ENCODE measurements at places on chromosomes 2 and 18.

DNA sequence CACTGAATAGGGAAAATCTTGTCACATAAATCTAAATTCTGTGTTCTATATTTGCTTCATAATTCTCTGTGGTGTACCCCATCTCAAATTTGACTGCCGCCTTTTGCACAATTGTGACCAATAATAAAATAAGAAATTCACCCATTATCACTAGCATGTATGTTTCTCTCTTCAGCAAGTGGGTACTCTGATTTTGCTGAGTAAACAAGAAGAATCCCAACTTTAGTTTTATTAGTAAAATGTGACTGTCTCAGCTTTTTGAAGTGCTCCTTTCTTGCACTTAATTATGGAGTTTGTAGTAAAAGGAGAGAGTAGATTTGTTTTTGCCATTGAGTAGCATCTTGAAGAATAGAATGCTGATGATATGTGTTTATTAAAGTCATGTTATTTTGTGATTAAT, 16.1 kb downstream of the ITPRID2 start:
- peaks cover 54% of the 10 kb centered on the region for H3K4me1 ChIP-seq
- peak overlapping the region; percentile 12 for H3K4me3 ChIP-seq
- peaks cover 91% of the 10 kb centered on the region for H3K36me3 ChIP-seq
- H3K27me3 ChIP-seq = no peaks in the 10 kb centered on the region
- peak overlapping the region; percentile 38 for H3K27ac ChIP-seq

DNA sequence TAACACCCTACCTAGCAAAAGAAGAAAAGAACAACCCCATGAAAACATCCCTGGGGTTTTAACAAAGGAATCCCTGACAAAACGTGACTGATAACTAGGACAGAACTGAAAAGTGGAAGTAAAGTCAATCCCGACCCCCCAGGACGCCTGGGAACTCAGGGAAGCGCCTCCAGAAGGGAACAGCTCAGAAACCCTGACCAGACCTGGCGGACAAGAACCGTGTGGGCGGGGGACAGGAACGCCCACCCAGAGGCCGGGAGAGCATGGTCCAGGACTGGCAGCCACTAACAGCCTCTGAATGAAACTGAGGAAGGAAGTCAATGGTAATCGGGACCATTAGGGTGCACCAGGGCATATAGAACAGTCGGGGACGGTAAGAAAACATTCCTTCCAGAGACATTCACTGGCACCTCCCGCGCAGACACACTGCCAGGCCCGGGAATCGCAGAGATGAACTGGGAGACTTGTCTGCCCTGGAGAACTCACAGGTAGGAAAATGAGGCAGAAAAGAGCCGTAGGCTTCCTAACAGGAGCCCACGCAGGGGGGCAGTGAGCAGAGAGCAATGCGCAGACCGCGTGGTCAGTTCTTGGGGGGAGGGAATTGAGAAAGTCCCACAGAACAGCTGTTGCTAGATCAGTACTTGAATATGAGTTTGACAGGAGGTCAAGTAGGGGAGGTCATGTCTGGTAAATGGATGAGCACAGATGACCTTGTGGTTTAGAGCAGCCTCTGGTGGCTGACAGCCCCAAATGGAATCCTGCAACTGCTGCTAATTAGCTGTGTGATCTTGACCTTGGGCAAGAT, 1.3 kb upstream of the TBC1D8 start:
- peak overlapping the region; percentile 78 for H3K4me3 ChIP-seq
- H3K27me3 ChIP-seq = no peaks in the 10 kb centered on the region
- H3K36me3 ChIP-seq = peaks cover 28% of the 10 kb centered on the region
- peaks cover 44% of the 10 kb centered on the region for H3K4me1 ChIP-seq

DNA sequence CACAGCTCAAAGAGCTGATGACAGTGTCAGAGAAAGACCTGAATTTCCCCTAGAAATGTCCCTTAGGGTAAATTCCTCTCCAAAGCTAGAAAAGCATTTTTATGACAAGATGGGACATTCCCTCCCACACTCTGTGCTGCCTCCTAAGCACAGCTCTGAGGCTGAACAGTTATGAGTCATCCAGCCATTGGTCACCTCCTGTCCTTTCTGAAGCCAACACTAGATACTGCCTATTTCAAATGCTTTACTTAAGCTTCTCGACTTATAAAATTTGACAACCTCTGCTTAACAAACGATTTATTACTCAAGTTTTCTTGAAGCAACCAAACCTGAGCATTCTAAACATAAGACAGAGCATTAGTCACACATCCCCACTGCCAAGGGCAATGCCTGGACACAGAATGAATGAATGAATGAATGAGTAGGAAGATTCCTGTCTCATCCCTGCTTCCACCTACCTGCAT, 35.4 kb downstream of the B4GALT6 start:
- no peaks in the 10 kb centered on the region for H3K4me1 ChIP-seq
- DNase-seq = peak; percentile 28
- H3K4me3 ChIP-seq = no peak overlapping the region
- no peak overlapping the region for H3K27ac ChIP-seq
- no peaks in the 10 kb centered on the region for H3K36me3 ChIP-seq

GRCh38 chr2:205034034-205034433, 488.8 kb downstream of the PARD3B start:
- H3K4me1 ChIP-seq = peaks cover 7% of the 10 kb centered on the region
- DNase-seq = no peak
- H3K36me3 ChIP-seq = no peaks in the 10 kb centered on the region
- no peak overlapping the region for H3K4me3 ChIP-seq
- no peak overlapping the region for H3K27ac ChIP-seq

DNA sequence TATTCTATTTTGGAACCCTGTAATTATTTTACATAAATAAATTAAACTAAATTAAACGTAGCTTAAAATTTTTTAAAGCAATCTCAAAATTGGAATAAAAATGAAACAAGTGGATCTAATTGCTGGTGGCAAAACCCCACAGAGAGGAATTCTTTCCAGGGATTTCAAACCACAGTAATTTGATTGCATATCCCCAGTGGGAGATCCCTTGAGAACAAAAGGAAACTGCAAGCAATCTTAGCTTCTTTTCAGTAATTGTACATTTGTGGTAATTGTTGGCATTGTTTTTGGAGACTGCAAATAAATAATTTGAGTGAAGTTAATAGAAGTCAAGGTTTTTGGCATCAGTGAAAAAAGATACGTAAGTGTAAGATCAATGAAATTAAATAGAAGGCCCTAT, 58.7 kb upstream of the MYCN start:
- no peak overlapping the region for H3K4me3 ChIP-seq
- H3K27ac ChIP-seq = no peak overlapping the region
- no peaks in the 10 kb centered on the region for H3K4me1 ChIP-seq
- no peaks in the 10 kb centered on the region for H3K36me3 ChIP-seq

GRCh38 chr2:88177556-88177955, 7.4 kb downstream of the THNSL2 start:
- H3K27me3 ChIP-seq = peaks cover 50% of the 10 kb centered on the region
- no peaks in the 10 kb centered on the region for H3K36me3 ChIP-seq
- no peaks in the 10 kb centered on the region for H3K4me1 ChIP-seq
- H3K27ac ChIP-seq = no peak overlapping the region

DNA sequence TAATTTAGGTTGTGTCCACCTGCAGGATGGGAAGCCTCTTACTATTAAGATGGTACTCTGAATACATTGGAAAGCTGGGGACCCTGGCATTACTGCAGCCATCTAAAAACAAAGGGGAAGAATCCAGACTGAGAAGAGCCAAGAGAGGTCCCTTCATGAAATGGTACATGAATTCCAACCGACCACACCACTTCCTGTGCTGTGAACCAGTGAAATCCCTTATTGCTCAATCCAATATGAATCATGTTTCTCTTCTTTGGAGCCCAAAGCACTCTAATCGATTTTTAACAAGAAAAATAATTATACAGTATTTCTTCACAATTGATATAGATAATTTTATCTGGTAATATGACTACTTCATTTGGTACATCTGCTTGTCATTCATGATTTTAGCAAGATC, 479.7 kb upstream of the RAB6C start:
- H3K4me3 ChIP-seq = no peak overlapping the region
- H3K27me3 ChIP-seq = no peaks in the 10 kb centered on the region
- no peak for DNase-seq
- H3K36me3 ChIP-seq = no peaks in the 10 kb centered on the region
- no peaks in the 10 kb centered on the region for H3K4me1 ChIP-seq

DNA sequence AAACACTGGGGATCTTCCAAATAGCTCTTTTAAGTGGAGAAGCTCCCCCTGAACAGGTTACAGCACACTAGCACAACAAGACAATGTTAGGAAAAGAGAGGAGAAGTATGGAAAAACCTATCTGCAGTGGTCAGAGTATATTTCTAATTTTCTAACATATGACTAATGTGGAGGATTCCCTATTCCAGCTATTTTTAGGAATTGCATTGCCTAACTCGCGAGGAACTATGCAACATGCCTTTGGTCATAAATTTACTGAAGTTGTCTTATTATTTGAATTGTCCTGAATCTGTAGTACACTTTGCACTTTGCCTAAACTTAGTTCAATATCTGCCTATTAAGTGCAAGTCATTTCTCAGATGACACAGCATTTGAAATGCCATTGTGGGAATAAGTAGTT, 381.4 kb downstream of the CCDC85A start:
- H3K27ac ChIP-seq = no peak overlapping the region
- no peak for DNase-seq
- no peak overlapping the region for H3K4me3 ChIP-seq
- no peaks in the 10 kb centered on the region for H3K4me1 ChIP-seq

GRCh38 chr2:212423089-212423488, 115.5 kb downstream of the ERBB4 start:
- peaks cover 2% of the 10 kb centered on the region for H3K4me1 ChIP-seq
- DNase-seq = no peak
- H3K36me3 ChIP-seq = no peaks in the 10 kb centered on the region
- no peak overlapping the region for H3K27ac ChIP-seq

- no peak overlapping the region for H3K4me3 ChIP-seq
- DNase-seq = no peak
- no peaks in the 10 kb centered on the region for H3K36me3 ChIP-seq
- no peaks in the 10 kb centered on the region for H3K27me3 ChIP-seq
- H3K4me1 ChIP-seq = no peaks in the 10 kb centered on the region
- H3K27ac ChIP-seq = no peak overlapping the region
Measured at GRCh38 chr18:70015127-70015526, 67.5 kb upstream of the CD226 start.

DNA sequence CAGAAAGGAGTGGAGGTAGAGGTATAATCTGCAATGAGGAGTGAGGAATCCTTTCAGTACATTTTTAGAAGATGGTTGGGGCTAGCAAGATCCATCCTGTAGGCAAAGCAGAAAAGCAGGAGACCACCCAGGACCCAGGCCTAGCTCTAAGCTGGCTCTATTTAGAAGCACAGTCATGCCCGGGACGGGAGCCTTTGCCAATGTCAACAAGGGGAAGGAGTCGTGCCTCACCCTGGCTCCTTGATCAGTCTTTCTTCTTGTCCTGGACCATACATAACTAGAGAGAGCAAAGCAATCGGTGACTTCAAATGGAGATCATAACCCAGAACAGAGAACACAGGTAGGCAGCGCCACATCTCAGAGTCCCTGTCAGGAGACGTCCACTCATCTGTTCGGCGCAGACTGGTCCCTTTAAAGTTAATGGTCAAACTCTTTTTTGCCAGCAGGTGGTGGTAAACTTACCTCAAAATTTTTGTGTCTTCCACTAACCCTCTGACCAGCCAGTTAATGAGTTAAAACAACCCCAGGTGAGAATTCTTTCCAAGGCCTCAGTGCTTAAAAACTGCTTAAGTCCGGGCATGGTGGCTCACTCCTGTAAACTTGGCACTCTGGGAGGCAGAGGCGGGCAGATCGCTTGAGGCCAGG, 8.0 kb downstream of the MC5R start:
- peaks cover 54% of the 10 kb centered on the region for H3K27me3 ChIP-seq
- H3K36me3 ChIP-seq = no peaks in the 10 kb centered on the region
- H3K27ac ChIP-seq = no peak overlapping the region
- H3K4me3 ChIP-seq = no peak overlapping the region

DNA sequence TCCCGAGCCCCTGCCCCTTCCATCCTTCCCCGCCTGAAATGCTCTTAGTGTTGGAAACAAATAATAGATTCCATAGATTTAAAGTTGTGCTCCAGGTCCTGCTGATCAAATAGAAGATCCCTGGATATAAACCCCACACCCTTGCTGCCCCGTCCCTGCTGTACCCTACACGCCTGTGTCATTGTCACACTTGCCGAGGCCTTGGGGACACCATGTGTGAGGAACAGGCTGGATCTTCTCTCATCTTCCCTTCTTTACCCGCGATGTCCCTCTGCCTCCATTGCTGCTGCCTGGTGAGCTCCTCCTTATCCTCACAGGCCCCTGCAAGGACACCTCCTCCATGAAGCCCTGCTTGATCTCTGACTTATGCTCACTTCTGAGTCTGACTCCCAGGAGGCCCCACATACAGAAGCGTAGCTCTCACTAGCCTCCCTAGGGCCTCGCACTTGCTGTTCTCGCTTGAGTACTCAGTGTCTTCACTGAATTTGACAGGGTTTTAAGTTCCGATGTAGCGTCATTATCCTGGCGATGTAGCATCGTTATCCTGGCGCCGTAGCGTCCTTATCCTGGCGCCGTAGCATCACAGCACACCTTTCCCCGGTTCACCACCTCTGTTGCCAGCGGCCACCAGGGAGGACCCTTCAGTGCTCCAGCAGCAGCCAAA, 221.9 kb downstream of the NDUFA10 start:
- no peak overlapping the region for H3K27ac ChIP-seq
- H3K36me3 ChIP-seq = no peaks in the 10 kb centered on the region
- no peaks in the 10 kb centered on the region for H3K4me1 ChIP-seq
- DNase-seq = no peak

DNA sequence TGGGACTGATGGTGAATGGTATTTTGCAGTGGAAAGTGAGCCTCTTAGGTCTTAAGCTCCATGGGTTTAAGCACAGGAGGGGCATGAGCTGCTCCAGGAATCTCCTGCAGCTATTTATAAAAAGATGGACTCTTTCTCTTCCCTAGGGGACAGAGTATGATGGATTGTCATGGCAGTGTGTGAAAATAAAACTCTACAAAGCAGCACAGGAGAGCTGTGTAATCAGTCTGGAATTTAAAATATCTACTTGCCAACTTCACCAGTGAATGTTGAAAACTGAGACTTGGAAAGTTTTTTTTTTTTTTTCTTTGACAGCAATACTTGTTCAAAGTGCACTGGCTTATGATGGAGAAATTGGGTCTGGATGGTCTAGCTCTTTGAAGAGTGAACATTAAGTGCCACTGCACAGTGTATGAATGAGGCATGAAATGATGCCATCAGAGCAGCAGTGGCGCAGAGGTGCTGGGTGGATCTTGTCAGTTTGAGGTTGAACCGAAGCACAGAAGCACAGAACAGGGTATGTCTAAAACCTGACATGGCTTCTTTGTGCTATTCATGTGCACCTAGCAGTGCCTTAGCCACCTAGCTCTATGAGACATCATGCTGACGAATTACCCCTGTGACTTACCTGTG, 245.4 kb downstream of the PTPRM start:
- no peak for DNase-seq
- no peak overlapping the region for H3K4me3 ChIP-seq
- peaks cover 14% of the 10 kb centered on the region for H3K4me1 ChIP-seq
- no peaks in the 10 kb centered on the region for H3K27me3 ChIP-seq
- H3K27ac ChIP-seq = no peak overlapping the region
- H3K36me3 ChIP-seq = no peaks in the 10 kb centered on the region

Measured in Calu3 (cell line).